ENCODE measurements at places on chromosomes 4 and X.

GRCh38 chr4:4842476-4843441 is 16.7 kb upstream of the MSX1 start:
- peak; percentile 9 for DNase-seq

- DNase-seq: no peak
Measured at GRCh38 chrX:31889088-31889487, 817.2 kb upstream of the FTHL17 start.

DNA sequence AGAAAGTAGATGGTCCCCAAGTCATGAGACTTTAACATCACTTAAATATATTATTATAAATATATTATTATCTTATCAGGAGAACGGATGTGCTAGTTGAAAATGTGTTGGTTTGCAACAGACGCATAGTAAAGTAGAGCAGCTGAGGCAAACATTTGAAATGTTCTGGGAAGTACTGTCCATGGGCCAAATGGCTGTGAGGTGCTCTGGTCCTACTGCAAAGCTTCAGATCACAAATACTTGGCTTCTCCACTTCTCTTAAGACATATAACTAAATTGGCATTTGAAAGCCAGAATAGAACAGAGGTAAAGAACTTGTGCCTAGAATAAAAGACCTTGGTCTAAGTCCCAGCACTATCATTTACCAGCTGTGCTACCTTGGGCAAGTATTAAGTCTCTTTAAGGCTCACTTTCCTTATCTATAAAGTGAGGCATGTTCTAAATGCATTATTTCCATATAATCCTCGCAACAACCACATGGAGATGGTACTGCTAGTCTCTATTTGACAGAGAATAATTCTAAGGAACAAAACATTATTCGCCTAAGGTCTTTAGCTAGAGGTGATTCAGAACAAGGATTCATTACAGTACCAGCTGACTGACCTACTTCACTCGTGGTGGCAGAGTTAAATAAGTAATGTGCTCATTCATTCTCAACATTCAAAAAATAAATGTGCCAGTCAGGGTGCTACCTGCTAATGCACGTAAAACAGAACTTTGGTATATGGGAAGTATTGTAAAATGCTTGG is 297.1 kb downstream of the PPP3CA start:
- DNase-seq: no peak

DNA sequence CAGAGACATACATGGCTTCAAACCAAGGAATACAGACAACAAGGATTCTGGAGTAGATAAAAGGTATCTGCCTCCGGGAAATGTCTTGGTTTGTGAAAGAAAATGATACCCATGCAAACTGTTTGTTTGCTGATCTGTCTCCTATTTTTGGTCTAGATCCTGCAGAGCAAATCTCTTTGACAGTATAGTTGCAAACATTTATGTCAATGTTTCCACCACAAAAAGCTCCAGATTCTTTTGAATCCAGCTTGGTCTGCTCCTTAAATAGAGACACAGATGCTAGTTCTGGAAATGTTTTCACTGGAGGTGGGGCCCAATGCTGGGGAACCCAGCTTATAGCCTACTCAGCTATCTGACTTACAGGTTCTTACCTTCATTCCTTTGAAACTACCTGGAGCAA is 119.7 kb downstream of the ATG4A start:
- no peak for DNase-seq

- DNase-seq: no peak
Measured at GRCh38 chr4:149223659-149224058, 592.0 kb downstream of the IQCM start.

GRCh38 chr4:150002561-150002960 is 75.7 kb upstream of the DCLK2 start:
- DNase-seq: no peak

DNA sequence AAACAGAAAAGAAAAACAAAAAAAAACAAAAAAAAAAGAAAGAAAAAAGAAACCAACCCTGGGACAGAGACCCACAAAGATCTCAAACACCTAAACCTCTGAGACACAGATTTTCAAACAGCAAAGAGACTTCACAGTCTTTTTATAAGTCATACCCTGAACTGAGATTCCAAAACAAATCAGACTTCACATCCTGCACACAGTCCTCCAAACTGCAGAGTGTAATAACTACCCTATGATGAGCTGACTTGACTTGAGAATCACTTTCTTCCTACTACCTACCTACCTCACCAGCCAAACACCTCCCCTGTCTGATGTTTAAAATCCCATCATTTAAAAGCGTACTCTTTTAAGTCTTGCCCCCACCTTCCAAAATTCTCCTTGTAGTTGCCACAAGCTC is 25.2 kb upstream of the GLOD5 start:
- DNase-seq: no peak

GRCh38 chr4:113423631-113424030 is 337.9 kb downstream of the CAMK2D start:
- no peak for DNase-seq

DNA sequence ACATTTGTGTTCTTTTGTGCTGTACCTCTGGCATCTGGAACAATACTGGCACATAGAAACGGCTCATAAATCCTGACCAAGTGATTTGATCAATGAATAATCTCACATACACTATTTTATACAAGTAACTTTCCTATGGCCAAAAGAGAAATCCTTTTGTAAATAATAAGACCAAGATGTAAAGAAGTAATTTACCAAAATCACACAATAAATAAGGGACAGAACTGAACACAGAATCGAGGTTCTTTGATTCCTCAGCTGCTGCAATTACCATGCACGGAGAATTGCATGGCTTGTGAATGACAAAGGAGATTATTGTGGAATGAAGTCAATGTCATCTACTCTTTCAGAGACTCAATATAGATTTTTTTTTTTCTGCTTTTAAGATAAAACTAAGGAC is 576.8 kb upstream of the SMIM31 start:
- DNase-seq: no peak

DNA sequence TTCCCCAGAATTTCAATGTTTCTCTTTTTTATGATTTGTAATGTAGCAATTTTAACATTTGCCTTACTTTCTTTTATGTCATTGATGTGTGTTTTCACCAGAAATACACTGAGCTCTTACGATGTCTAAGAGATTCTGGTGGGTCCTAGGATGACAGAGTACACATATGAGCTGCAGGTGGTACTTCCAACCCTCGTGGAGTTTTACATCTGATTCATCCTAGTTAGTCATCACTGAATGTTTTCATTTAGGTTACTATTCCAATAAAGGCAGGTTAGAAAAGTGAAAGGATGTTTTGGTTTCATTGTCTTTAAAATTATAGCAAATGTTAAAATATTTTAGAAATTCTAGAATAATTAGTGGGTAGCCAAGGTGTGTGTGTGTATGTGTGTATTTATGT is 605.9 kb downstream of the ADGRL3 start:
- no peak for DNase-seq

- DNase-seq: no peak
Measured at GRCh38 chrX:124274438-124275181, 57.9 kb upstream of the TEX13D start.

GRCh38 chr4:184845367-184846021 is 19.7 kb upstream of the ACSL1 start:
- DNase-seq: no peak

GRCh38 chr4:27414887-27415731 is 554.5 kb downstream of the STIM2 start:
- DNase-seq: no peak

DNA sequence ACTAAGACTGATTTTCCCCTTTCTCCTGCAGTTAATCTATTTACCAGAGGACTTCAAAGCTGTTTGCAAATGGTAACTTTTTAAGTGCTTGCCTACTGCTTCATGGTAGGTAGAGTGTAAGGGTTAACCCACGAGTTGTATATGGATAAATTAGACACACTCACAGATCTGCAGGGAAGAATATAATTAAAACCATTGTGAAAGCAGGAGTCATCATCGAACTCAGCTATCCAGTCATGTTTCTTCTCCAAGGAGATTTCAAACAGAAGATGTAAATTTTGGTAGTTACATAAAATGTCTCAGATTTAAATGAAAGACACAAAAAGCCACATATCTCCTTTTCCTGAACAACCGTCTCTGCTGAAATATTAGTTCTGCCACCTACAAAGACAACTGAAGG is 549 bp upstream of the XG start:
- DNase-seq: no peak

DNA sequence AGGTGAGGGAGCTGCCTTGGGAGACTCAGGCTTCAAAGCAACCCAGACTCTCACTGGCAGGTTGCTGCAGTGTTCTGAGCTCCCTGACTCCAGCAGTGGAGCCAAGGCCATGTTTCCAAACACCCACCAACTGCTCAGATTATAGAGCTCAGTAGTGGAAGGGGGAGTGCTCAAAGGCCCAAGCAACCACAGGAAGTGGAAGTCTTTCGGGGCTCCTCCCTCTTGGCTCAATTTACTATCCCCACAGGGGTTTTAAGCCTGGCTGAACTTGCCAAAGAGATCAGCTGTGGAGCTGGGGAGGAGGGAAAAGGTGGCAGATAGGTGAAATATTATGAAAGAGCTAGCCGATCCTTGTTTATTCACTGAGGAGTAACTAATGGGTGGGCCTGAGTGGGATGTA is 82.5 kb downstream of the HPRT1 start:
- DNase-seq: no peak

GRCh38 chrX:107871136-107871535 is 45.5 kb downstream of the MID2 start:
- DNase-seq: no peak

GRCh38 chrX:41733939-41734338 is 10.0 kb downstream of the GPR82 start:
- no peak for DNase-seq

- no peak for DNase-seq
Measured at GRCh38 chr4:41599192-41599786, 61.3 kb downstream of the LIMCH1 start.

DNA sequence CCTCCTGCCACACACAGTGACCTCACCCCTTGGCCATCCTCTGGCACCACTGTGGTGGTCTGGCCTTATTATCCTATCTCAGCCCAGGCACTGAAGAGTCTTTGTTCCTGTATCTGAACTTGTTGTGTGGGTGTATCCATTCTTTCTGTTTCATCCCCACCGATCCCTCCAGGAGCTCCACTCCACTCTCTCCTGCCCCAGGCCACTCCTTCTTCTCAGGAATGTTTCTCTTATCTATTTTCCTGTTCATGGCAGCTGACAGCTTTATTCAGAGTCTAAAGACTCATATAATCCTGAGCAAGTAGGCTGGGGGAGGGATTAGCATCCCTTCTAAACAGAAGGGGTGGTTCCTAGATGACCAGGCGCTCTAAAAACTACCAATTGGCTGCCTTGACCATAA is 150.0 kb downstream of the ANAPC10 start:
- DNase-seq: no peak

GRCh38 chr4:147808447-147808846 is 76.6 kb downstream of the ARHGAP10 start:
- no peak for DNase-seq

- DNase-seq: no peak
Measured at GRCh38 chr4:175447016-175447415, 365.0 kb downstream of the GPM6A start.

DNA sequence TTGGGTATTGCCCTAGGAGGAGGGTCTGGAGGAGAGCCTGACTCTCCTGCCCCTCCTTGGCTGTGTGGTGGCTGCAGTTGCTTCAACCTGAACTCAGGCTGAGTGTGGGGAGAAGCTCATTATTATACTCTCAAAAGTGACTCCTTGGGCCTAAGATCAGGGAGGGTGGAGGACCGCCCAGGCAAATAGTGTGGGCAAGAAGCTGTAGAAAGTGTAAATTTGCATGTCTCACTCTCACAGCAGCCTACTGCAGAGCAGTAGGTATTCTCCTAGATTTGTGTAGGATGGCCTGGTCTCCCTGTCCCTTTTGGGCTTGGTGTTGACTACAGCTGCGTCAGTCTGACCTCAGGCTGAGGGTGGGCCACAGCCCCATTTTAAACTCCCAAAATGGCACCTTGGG is 156.1 kb downstream of the ZNF330 start:
- no peak for DNase-seq

GRCh38 chr4:150385606-150386005 is 196.3 kb upstream of the MAB21L2 start:
- DNase-seq: no peak

GRCh38 chr4:62191451-62192240 is 991.5 kb downstream of the ADGRL3 start:
- no peak for DNase-seq

DNA sequence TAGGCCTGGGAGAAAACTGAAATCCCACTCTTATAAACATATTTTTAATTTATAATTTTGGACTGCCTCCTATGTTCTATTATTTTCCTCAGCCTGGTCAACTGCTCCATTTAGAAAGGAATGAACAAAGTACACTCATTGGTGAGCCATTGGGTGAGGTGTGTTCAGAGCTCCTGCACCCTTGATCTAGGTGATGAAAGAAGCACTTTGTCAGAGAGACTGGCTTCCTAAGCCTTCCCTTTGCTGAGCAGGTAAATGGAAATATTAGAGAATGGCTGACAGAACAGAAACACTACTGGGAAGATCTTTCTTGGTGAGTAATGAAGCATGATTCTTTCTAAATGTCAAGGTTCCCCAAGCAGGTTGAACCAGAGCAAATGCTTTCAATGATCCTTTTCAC is 19.0 kb upstream of the ARHGAP24 start:
- no peak for DNase-seq

All from psoas muscle (tissue), 8 donors.